RKO (cell line): ENCODE measurements at places on chromosomes 1 and 21.
A peak's percentile ranks its signal among the peaks of the same experiment; 100 is the strongest.

- no peak for DNase-seq
Observed at GRCh38 chr1:214901718-214902117, 180.8 kb upstream of the KCNK2 start.

- DNase-seq, result no peak
Observed at GRCh38 chr1:204483791-204484190, 10.8 kb downstream of the PIK3C2B start.

DNA sequence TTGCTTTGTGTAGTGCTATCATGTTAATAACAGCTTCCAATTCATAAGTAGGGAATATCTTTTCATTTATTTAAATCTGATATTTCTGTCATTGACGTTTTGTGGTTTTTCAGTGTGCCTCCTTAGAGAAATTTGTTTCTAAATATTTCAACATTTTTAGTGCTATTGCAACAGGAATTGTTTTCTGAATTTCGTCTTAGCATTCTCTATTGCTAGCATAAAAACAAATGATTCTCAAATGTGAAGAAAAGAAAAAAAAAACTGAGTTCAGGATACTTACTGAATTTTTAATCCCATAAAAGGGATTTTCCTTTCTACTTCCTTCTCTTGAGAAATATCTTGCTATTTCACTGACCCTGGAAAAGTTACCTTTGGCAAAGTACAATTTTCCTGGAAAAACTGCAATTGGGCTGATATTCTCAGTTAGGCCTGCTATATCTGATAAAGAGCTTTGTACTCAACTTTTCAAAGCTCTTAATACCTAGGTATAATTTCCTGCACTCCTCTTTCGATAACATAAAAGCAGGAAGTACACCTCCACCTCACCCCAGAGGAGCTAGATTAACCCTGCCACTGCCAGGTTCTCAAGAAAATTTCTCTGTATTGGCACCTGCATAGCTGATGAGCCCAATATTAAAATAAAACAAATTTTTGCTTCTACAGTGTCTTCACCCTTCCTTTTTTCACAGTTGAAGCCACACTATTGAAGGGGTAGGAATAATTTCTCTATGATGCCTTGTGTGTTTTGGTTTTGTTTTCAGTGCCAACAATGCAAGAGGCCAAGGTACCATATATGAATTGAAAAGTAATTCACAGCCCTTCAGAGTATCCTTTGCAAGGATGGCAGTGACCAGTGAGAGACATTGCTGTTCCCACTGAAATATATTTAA is 35.6 kb downstream of the PTPN14 start:
- no peak for DNase-seq

GRCh38 chr21:45863267-45863666 is 118.3 kb upstream of the COL6A1 start:
- DNase-seq, result no peak

DNA sequence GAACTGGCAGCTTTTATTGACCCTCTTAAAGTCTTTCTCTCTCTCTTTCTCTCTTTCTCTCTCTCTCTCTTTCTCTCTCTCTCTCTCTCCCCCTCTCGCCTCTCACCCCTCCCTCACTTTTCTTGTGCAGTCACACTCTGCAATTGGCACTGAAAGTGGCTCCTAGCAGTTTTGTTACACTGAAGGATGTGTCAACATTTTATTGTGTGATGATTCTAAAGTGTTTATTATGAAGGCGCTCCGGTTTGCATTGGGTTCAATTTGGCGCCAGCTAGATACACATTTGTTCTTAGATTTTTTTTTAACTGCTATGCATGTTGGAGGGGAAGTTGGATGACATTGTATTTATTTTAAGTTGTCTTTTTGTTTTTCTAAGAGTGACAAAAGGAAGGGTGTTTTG is 64.0 kb upstream of the CHRM3 start:
- DNase-seq, result no peak

GRCh38 chr21:29441651-29442050 is 142.9 kb downstream of the BACH1 start:
- DNase-seq, result no peak

GRCh38 chr1:22851517-22851916 is 121.1 kb downstream of the LACTBL1 start:
- no peak for DNase-seq

DNA sequence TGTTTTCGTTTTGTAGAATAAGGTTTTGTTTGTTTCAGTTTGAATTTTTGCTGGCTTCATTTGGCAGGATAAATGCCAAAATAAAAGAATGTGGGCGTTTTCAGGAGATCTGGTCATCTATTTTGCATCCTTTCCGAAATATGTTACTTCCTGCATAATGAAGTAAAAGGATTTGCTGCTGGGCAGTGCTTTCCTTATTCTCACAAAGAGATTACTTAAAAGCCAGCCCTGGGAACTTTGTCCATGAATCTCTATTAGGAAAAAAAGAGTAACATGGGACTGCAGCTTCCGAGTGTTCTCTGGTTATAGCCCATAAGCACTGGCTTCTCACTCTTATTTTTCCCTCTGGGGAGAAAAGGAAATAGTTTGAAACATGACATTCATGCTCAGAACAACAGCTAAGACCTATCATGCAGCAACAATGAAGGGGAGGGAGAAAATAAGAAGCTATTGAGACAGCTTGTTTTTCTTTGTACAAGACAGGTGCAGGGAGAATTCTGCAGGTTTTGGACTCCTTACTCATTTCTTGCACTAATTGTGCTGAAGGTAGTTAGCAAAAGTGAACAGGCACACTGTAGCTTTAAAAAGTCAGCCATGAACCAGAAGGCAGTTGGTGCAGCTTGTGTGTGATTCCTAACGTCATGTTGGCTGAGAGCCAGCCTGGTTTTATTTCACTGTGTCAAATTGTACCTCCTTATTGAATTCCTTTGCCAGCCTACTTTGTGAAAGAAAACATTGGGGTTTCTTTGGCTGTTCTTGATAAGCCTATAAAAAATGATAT is at the start of gene SAMD13:
Gene SAMD13, plus strand, starts transcription at position 705 of the 781 bp plus-strand sequence. CDS start 1,527 bp downstream, outside the sequence.
- DNase-seq, result peak; percentile 65

- DNase-seq, result peak; percentile 53
Observed at GRCh38 chr1:1407636-1408318, 684 bp upstream of the MRPL20 start.

GRCh38 chr21:32570456-32570855 is 14.9 kb downstream of the TCP10L start:
- DNase-seq, result no peak

DNA sequence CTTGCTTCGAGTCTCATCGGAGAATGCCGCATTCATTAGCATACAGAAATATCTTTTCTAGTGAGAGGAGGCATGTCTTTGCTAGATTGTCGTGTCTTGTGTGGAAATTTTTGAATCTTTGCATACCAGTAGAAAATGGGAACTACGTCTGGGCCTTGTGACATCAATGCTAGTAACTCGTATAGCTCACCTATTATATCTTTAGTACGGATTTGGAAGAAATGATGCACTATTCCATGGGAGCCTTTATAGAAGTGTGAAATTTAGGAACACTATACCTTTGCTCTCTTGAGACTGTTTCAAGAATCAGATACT is 835 bp downstream of the UHMK1 start:
- peak; percentile 59 for DNase-seq

GRCh38 chr1:72845981-72846380 is 563.6 kb upstream of the NEGR1 start:
- no peak for DNase-seq

DNA sequence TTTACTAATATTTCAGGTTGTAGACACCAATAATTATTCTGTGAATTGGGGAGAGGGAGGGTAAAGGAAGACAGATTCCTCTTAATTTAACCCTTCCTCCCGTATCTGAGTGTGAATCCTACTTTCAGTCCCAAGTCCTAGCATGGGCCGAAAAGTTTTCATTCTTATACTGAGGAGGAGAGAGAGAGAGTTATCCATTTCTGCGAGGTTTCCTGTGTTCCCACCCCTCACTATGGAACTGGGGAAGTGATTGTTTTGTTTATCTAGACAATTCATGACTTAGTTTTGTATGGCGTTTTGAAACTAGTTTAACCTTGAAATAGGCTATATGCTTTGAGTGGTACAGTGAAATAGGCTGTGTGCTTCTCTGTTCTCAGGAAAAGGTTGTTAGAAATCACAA is 134.0 kb upstream of the DPYD start:
- DNase-seq, result no peak

DNA sequence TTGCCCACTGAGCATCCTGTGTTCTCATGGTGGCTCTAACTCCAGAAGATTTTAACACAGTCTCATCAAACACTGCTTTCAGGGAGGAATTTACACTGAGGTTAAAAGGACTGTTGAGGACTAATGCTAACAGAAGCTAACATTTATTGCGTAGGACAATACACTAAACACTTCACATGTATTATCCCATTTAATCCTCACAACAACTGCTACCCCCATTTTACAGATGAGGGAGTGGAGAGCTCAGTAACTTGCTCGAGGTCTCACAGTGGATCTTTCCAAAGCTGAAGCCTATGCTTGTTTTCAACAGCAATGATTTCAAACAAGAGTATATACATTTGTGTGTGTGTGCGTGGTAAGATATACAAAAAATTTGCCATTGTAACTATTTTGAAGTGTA is 13.9 kb downstream of the ATF3 start:
- DNase-seq, result no peak

DNA sequence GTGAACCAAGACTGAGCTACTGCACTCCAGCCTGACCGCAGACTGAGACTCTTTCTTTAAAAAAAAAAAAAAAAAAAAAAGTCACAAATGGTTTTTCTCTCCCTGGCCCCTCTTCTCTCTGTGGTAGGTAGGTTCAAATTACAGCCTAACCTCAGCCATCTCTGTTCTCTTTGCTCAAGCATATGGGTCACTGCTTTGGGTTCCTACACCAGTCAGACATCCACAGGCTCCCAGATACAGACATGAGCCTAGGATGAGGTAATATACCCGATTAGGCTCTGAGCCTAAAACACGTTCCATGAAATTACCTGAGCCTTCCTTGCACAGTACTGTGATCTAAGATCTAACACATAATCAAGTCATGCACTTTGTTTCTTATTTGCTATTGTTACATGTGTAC is 90.5 kb upstream of the JAK1 start:
- no peak for DNase-seq

DNA sequence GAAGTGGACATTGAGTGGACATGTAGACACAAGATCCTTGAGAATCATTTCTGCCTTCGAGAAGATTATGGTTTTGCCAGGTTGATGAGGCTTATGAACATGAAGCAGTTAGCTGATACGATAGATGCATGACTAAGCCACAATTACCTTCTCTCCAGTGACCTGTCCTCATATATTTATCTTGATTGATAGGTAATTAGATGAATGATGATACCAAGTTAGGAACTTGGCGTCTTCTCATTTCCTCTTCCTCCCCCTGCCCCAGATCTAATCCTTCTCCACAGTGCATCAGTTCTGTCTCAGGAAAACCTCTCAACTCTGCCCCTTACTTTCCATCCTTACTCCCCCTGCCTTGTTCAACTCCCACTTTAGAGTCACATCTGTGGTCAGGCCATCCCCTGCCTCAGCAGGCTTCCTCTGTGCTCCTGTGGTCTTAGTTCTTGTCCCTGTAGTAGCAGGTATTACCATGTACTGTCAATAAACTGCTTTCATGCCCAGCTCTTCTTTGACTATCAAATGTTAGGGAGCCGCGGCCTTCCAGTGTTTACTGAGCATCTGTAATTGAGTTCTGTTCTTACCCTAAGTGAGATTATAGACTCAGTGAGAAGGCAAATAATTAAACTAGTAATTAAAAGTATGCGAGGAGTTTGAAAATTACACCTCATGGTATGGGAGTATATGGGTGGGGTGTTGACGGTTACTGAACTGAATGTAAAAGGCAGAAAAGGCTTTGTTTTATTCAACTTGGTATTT is 5.1 kb downstream of the ST6GALNAC3 start:
- no peak for DNase-seq

DNA sequence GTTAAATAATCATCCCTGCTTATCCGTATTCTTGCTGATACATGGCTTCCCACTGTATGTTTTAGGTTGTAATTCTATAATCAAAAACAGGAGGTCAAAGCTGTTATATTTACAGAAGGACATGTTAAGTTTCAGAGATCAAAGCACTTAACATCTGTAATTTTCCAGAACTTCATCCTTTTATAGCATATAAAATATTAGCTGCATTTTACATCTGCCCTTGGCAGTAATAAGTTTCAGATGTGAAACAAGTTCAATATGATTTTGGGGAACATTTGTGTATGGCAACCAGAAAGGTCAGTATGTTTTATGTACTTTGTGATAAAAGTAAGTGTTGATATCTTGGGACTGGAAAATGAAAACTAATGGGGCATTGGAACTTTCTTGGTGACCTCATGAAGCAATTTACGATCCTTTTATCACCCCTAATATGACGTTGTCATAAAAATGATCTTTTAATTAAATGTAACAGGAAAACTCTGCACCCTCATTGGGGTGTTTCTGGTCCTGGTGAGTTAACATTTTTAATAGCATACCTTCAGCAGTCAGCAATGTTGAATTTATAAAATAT is 449.6 kb downstream of the GPATCH2 start:
- no peak for DNase-seq

DNA sequence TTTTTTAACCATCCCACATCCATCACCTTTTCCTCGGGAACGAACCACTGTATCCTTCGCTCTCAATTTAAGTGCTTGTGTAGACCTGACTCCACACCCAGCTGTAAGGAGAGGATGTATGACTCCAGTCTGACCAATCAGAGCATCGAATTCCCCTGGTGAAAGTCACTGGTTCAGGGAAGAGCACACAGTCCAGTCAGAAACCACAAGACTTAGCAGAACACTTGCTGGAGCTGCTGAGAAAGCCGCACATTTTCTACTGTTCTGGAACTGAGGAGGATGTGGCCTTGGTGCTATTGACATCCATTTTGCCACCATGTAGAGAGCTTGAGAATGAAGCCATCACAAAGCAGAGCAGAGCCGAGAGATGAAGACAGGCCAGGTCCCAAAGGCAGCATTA is 59.9 kb upstream of the CNN3 start:
- peak; percentile 3 for DNase-seq

- peak; percentile 20 for DNase-seq
Observed at GRCh38 chr1:200374569-200375295, 35.1 kb downstream of the ZNF281 start.

DNA sequence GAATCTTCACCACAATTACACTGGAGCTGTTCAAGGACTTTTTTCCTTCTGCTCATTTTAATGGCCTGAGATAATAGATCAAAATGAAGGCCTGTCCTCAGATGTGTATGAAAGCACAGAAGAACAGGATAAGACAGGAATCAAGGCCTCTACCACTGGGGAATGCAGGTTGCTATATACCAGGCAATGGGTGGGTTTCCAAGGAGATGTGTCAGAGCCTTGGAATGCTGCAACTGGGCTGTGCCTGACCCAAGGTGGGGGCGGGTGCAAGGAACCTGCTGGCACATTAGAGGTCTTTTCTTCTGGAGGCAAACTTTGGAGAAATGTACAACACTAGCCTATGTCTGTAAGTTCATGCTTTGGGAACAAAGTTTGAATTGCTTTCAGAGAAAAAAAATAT is 21.7 kb upstream of the LAMC2 start:
- no peak for DNase-seq
